ENCODE measurements at places on chromosomes 7 and 10. TPM values are rescaled to one million over a fixed set of nuclear protein-coding genes. Genes with fewer than 3 reads are reported as not detected.
A peak's percentile ranks its signal among the peaks of the same experiment; 100 is the strongest.

POLL gene
- total RNA-seq = 13.1 TPM

CALML3 gene
- total RNA-seq = not detected

DNA sequence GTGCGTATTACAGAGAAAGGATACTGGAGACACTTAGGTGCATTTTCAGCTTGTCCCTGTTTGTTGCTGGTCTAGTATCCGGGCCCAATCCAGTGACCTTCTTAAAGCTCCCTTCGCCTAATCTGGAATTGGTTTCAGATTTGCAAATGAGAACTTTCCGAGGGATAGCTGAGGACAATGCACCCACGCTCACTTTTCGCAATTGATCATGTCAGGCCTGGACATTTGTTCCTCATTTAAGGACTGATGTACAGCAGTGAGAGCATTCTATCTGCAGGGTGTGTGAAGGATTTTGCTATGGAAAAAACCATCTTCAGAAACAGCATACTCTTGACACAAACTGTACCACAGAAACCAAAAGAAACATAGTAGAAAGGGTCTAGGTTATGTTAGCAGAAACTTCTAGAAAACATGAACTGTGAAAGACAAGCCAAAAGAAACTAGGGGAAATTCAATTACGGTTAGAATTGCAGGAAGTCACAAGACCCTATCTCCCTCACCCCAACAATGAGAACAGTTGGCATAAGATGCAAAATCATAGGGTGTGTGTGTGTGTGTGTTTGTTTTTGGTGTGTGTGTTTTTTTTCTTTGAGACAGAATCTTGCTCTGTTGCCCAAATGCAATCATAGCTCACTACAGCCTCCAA is 331.1 kb downstream of the CALN1 start:
- no peak for DNase-seq

DNA sequence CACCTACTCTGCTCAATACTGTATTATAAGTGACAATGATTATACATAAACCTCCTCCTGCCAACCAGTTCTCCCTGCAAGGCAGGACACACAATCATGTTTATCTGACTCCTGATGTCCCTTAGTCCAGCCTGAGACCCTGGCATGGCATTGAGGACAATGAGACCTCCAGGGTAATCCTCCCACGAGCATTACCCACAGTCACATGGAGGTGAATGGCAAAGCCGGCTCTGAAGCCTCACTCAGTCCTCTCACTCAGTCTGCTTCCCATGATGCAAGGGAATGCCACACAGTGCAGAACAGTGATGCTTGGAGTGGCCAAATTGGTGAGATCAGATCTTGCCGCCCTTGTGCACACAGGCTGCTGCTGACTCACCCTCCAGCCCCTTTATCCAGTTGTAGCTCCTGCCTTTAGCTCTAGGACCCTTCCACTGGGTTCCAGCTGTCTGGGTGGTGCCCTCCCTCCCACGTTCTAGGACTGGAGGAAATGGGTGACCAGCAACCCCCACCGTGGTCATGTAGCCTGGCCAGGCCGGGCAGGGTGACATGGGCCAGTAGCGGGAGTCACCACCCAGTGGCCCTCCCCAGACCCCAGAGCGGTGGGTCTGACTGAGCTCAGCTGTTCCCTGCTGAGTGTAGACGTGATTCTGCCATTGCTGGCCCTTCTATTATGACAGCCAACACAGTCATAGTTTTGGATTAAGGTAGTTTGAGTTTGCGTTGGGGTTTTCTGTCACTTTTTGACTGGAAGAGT is 5.5 kb upstream of the ADCY1 start:
- DNase-seq = no peak

GRCh38 chr7:35716038-35716803 is 21.3 kb upstream of the HERPUD2 start:
- peak; percentile 28 for DNase-seq

- no peak for DNase-seq
Measured at GRCh38 chr10:49001870-49002672, 62.4 kb upstream of the LRRC18 start.

- peak; percentile 63 for DNase-seq
Measured at GRCh38 chr10:112213836-112214235, 30.3 kb upstream of the GPAM start.

DNA sequence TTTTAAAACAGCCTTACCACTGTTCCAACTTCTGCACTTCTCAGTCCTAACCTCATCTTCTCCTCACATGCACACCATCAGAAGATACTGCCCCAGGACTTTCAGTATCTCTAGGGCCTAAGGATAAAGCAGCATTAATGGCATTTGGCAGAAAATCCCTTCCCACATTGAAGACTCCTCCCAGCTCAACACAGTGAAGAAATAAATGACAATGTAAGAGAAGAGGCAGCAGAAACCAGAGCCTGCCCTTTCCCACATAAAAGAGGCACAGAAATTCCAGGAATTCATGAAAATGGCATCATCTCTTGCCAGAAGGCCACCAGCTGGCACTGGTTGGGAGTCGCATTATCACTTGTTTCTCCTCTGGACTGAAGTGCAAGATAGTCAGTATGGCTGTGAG is 3.7 kb downstream of the GCC1 start:
- peak; percentile 44 for DNase-seq

GRCh38 chr10:42875798-42876341 is 93.3 kb downstream of the BMS1 start:
- DNase-seq = peak; percentile 59

PALD1 gene
- total RNA-seq = not detected

DNA sequence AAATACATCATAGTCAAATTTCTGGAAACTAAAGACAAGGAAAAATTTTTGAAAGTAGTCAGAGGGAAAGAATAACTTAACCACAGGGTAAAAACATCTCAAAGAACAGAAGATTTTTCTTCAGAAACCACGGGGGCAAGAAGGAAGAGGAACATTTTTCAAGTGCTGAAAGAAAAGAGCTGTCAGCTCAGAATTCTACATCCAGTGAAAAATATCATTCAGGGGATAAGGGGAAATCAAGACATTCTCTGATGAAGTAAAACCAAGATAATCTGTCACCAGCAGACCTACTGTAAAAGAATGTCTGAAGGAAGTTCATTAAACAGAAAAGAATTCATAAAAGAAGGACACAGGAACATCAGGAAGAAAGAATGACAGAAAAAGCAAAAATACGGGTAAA is 111.2 kb upstream of the TMEM72 start:
- no peak for DNase-seq

- DNase-seq = no peak
Measured at GRCh38 chr7:32316839-32317238, 173.3 kb downstream of the LSM5 start.

DNA sequence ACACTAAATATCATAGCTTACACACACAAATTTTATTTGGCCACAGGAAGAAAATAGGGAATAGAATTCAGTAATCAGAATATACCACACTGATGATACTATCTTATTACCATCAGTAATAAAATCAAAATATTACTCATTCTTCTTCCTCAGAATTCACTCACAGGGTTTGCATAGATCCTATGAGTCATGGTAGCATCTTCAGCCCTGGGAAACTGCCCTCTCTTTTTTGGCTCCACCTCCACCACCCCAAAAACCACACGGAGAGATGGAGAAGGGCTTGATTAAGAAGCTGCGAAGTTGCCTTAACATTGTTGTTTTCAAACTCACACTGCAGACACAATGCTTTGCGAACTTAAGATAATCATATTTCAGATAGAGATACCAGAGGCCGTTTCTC is 154.1 kb upstream of the AHR start:
- DNase-seq = peak; percentile 88

- DNase-seq = no peak
Measured at GRCh38 chr7:26284995-26285632, 6.5 kb upstream of the SNX10 start.

TRPV5 gene
- total RNA-seq = not detected

DNA sequence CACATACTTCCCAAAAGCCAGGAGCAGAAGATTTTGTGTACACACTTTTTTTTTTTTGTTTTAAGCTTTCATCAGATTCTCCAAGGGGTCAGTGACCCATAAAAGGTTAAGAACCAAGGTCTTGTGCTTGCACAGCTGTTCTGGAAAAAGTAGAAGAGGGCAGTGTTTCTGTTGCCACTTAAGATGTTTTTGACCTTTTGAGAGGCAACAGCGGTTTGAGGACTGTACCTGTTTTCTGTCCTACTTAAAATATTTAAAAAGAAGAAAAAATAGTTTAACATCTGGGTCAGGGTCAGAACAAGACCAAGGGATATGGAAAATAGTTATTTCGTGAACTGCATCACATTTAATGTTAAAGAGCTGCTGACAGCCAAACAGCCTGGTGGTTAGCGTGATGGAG is 32.9 kb downstream of the AUTS2 start:
- DNase-seq = no peak

STEAP4 gene
- not detected for total RNA-seq

DNA sequence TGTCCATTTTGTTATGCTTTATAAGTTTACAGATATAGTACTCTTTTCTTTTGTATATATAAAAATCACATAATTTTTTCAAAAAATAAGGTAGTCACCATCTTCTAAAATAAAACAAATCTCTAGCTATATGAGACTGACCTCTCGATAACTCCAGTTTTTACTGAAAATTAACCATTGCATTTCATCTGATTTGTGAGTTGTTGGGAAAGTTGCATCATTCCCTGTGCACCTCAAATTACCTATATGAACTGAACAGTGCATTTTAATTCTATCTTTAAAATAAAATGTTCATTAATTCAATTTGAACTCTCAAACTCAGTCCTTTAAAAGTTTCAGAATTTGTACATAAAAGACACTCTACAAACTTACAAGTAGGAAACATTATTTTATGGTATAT is 86.0 kb downstream of the VWDE start:
- DNase-seq = no peak

DNA sequence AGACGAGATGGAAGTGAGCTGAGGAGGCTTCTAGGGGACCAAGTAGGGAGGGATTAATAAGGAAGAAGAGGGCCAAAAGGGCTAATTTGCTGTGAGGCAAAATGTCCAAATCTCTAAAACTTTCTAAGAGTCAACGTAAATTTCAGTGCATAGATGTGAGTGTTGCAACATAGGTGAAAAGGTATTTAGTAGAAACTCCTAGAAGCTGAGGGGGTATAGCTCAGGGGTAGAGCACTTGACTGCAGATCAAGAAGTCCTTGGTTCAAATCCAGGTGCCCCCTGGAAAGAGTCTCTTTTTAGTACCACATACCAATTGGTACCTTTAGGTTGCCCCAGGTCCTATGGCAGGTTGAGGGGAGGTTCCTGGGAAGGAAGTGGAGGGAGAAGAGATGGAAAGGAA is 48.7 kb upstream of the ZNF746 start:
- DNase-seq = no peak

DNA sequence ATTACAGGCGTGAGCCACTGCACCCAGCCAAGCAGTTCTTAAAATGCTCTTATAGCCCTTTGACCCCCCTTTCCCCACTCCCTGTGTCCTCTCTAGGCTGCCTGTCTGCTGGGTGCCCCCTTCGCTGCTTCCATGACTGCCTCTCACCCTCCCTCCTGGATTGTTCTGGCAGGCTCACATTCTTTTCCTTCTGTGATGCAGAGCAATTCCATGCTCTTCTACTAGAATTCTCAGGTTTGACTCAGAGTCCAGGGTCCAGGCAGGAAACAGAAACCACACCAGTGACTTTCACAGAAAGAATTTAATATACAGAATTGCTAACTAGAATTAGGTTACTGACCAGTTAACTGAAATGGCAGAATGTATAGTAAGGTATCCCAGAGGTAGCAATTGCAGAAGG is 244.8 kb downstream of the BAMBI start:
- no peak for DNase-seq

DNA sequence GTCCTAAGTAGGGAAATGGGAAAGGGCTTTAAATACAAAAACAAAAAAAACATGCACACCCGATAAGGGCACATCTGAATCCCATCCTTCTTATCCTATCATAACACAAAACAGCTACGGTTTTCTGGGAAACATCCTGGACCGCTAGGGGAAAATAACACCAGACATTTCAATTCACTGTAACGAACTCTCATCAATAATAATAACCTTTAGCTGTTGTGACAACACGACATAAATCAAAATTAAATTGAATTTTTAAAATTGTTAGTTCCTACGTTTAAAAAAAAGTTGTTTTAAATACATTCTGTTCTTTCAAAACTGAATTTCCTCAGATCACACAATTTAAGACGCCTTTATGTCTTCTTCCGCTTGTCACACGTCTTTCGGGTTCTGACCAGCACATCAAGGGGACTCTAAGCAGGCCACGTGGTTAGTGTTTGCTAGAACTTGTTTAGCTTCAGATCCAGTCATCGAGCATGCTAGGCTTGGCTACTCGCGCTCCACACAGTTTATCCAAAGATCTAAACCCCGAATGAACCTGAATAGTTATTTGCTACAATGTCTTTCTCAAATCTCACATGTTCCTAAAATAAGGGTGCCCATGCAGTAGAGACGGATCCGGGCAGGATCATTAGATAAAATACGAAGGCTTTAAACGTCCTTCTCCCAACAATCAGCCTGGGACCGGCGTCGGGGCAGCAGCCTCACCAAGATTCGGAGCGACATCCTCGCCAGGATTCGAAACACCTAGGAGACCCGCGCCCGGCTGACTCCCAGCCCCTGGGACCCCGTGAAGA is 839 bp downstream of the IKZF5 start:
- peak; percentile 88 for DNase-seq

DNA sequence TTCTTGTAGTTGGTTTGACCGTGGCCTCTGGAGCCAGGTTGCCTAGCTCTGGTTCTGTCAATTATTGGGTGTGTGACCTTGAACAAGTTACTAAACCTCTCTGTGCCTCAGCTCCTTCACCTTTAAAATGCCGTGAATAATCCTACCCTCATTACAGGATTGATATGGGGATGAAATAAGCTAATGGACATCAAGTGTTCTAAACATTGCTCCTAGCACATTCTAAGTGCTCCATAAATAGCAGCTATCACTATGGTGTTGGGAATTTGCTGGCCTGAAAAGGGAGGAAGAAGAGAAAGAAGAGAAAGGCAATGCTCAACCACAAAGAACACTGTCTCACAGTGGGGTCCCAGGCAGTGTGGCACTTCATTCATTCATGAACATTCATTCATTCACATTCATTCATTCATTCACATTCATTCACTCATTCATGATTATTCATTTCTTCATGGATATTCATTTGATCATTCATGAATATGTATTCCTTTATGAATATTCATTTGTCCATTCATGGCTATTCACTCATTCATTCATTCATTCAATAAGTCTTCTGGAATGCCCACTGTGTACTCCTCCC is 38.8 kb downstream of the TMEM130 start:
- no peak for DNase-seq

- no peak for DNase-seq
Measured at GRCh38 chr10:94623572-94623971, 60.0 kb upstream of the CYP2C18 start.

GTF2IRD2 gene
- total RNA-seq = 6.7 TPM

DNA sequence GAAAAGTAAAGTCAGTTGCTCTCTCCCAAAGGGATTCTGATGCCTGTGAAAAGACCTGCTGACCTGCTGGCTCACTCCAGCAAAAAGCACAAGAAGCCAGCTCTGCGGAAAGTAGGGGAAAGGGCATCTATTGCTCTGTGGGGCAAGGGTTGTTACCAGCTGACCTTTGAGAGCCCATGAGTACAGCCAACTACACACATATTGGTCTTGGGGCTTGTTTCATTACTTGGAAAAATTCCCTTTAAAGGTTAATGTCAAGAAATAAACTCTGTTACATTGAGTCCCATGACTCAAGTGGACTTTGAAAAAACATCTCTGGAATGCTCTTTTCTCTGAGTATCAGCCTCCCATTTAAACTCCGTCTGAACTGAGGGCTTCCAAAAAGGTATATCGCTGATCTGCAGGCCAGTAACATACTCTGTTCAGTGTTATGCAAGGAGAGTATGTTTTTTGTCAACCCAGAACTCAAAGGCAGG is 53.2 kb downstream of the PANK1 start:
- DNase-seq = no peak

All from GM23248 (cell line).